ENCODE measurements at places on chromosomes 7 and 10.

DNA sequence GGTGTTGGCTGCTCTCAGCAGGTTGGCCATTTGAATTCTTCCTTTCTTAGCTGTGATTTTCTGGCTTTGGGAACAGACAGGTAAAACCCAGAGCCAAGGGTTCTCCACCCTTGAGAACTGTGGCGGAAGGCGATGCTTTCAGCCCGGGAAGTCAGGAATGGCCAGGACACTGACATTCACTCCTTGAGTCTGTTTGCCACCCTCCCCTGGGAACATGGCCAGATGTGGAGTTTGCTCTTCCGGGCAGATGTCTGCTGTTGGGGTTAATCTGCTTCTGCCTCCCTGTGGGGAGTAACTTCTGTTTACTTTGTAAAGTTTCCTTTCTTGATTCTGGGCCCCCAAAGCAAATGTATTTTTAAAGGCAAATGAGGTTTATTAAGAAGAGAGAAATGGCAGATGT lies 17.7 kb downstream of the GATA3 start:
- DNase-seq, result no peak

DNA sequence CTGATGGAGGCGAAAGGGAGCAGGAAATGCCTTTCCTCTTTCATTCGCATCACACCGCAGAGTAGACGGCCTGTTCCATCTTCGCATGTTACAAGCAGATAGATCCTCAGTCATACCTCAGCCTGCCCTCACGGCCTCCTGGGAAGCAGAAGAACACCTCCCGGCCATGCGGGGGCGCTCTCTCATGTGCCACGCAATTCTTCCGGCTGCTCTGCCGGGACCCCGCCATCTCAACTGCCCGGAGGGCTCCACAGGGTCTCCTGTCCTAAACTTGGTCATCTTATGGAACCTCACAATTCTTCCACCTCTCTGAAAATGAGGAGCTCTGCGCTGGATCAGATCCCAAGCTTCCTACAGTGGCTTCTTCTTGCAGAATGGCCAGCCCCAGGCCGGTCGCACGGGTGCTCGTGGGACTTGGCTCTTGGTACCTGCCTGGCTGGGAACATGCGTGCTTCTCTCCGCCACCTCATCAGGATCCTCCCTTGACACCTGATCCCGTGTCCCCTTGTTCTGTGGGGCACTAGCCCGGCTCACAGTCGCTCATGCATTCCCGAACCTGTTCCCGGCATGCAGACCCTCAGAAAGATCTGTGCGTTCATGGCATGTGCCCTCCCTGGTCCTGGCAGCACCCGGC lies 262.8 kb upstream of the SHH start:
- no peak for DNase-seq

DNA sequence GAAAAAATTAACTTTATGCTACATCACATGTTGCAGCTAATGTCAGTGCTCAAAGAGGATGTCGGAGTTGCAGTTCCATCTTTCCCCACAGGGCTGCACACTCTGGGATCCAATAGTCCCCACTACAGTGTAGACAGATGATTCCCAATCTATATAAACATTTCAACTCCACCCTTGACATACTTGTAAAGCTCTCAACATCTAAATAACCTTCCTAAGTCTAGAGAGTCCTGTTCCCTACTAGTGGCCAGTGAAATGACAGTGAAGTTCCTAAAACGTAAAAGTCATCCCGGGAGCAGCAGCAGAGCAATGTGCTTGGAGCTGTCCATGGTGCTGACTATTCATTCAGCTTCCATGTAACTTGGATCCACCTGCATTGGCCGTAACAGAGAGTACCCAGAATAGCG lies 145.1 kb downstream of the GRM8 start:
- peak; percentile 90 for DNase-seq

DNA sequence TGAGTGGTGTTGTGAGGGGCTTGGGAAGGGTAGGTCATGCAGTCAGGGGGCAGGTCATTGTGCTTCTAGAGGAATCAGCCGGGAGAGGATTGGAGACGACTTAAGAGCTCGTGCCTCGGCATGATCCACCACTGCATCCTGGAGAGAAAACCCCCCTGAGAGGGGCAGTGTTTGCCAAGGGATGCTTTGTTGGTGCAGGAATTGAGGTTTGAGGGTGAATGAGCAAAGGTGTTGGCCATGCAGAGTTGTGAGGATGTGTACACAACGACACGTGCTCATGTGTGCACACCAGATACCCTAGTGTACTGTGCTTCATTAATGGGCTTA lies 85.6 kb upstream of the ANLN start:
- peak; percentile 20 for DNase-seq

- no peak for DNase-seq
These were observed 91.6 kb downstream of the C10orf105 start for GRCh38 chr10:71627956-71628355.

- no peak for DNase-seq
These were observed 251.2 kb upstream of the PPP2R2D start for GRCh38 chr10:131649617-131650016.
